ENCODE measurements at places on chromosomes 3 and 15.

GRCh38 chr15:38698254-38698653, 133.6 kb upstream of the RASGRP1 start:
- DNase-seq: no peak

GRCh38 chr15:45064386-45064785, 41.4 kb downstream of the SORD start:
- no peak for DNase-seq

GRCh38 chr3:169390741-169391305, 272.7 kb downstream of the MECOM start:
- no peak for DNase-seq

DNA sequence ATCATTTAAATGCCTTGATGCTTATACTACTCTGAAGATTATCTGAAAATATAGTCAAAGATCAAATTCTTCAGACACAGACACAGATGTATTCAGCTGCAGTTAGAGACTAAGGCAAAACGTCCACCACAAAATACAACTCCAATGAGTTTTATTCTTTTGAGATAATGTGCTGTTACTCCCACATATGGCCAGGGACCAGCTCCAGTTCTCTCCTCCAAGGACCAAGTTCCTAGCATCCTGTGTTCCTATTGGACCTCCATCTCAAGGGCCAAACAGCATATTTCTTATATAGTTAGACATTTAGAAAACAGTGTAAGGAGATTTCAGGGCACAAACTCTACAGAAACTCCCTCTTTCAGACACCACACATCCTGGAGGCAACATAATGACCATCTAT, 27.1 kb downstream of the IP6K1 start:
- no peak for DNase-seq

GRCh38 chr15:101497017-101497416, 7.5 kb upstream of the PCSK6 start:
- no peak for DNase-seq

DNA sequence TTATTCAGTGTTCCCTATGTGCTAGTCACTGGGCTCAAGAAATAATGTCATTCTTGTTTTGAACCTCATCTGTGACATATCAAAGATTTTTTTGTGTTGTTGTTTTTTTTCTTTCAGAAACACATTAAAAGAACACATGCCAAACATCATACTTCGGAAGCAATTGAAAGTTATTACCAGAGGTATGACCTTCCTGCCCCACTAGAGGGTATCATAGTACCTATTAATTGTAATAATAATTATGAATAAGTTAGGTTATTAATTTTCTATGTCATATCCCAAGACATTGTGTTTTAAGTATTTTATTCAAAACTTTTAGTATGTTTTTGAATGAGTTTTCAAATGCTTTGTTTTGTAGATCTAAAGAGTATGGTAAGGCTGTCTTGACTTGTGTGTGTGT, 65.7 kb downstream of the CDIN1 start:
- no peak for DNase-seq

- no peak for DNase-seq
These were observed 89.9 kb upstream of the FLNB start for GRCh38 chr3:57918123-57918837.

DNA sequence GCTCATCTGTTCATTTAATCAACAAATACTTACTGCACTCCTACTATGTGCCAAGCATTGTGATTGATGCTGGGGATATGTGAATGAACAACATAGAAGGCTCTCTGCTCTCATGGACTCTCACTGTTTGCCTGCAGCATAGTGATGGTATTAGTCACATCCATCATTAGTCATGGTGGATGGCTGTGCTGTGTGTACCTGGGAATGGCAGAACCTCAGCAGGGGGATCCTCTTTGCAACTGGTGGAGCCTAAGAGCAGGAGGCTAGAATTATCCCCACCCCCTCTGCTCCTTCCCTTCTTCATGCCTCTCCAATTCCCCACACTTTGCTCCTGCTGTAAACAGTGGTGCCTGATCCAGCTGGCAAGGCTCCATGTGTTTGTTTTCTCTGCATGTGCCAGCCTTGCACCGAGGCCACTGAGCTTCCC, 20.5 kb downstream of the BOC start:
- DNase-seq: no peak

- no peak for DNase-seq
These were observed 43.8 kb upstream of the GPR149 start for GRCh38 chr3:154473769-154474168.

- no peak for DNase-seq
These were observed 43.1 kb upstream of the ZNF774 start for GRCh38 chr15:90309020-90309419.

All from stimulated activated CD8-positive, alpha-beta memory T cell treated with anti-CD3 and anti-CD28 coated beads, Interleukin-4, amount 100 ng/mL, for 1 hour (primary cell).